ENCODE measurements at places on chromosomes 5 and 9.

- peak; percentile 41 for DNase-seq
These were observed 4.4 kb upstream of the ST6GALNAC6 start for GRCh38 chr9:127903557-127904475.

DNA sequence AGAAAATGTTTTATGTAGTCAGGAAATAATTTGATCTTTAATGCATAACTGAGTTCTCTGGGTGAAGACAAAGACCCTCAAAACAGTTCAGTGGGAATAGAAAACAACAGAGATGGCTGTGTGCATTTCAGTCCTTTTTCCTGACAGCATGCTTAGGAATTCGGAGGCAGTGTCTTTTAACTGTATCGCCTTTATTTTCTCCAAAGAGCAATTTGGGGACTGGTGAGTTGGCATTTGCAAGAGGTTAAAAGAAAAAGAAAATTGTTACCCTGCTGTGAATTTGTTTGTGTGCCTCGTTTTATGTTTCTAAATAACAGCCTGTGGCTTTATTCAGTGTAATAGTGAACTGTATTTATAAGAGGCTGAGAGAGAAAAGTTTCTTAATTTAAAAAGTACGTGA is 227.8 kb upstream of the DMAC1 start:
- DNase-seq = no peak

GRCh38 chr5:171474230-171474813 is 54.9 kb downstream of the FGF18 start:
- no peak for DNase-seq

DNA sequence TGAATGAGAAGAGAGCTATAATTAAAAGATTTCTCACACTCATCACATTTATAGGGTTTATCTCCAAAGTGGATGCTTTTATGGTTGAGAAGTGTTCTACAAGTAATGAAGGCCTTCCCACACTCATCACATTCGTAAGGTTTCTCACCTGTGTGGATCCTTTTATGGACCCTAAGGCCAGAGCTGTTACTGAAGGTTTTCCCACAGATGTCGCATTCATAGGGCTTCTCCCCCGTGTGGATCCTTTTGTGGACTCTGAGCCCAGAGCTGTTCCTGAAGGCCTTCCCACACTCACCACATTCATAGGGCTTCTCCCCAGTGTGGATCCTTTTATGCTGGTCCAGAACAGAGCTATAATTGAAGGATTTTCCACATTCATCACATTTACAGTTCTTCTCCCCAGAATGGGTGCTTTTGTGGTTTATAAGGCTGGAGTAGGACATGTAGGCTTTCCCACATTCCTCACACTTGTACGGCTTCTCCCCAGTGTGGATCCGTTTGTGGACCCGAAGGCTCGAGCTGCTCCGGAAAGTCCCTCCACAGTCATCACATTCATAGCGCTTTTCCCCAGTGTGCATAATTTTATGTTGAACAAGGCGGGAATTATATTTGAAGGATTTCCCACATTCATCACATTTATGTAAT is 10.5 kb downstream of the ZFP62 start:
- no peak for DNase-seq
